ENCODE measurements at places on chromosomes 2 and 18.

GRCh38 chr2:3121601-3122000 lies 256.0 kb downstream of the EIPR1 start:
- no peak for DNase-seq

GRCh38 chr2:219569041-219569440 lies 2.3 kb downstream of the OBSL1 start:
- DNase-seq = no peak

DNA sequence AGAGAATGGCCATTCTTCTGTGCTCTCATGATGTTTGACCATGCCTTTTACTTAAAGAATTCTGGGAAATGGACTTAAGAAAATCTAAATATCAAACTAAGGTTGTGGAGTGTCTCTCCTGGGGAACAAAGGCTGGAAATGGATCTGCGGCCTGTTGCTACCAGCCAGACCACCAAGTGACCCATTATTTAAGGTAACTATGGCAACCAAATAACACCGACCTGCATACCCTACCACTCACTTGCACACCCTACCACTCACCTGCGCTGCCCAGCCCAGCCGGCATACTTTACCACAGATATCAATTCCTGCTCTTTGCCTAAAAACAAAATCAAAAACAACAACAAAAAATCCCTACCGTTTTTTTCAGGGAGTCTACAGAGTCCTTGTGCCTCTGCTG lies 203.2 kb downstream of the NBAS start:
- DNase-seq = no peak

- no peak for DNase-seq
Observed at GRCh38 chr2:148255929-148256328, 235.0 kb downstream of the MBD5 start.

DNA sequence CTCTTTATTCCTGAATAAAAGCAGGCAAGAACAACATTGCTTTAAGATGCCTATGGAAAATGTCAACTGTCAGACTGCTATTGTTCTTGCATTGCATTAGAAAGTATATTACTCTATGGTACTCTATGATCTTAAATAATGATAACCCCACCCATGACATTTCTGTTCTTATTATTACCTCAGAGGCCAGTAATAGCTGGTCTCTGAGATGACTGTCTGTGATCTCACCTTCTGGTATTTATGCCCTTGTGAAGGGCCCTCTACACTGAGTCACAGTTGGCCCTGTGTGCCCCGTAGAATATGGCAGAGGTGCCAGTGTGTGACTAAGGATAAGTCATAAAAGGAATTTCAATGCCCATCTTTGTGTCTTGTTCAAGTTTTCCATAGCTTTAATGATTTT lies 61.0 kb downstream of the SPP2 start:
- no peak for DNase-seq

GRCh38 chr2:224178056-224178455 lies 139.0 kb upstream of the SERPINE2 start:
- no peak for DNase-seq

DNA sequence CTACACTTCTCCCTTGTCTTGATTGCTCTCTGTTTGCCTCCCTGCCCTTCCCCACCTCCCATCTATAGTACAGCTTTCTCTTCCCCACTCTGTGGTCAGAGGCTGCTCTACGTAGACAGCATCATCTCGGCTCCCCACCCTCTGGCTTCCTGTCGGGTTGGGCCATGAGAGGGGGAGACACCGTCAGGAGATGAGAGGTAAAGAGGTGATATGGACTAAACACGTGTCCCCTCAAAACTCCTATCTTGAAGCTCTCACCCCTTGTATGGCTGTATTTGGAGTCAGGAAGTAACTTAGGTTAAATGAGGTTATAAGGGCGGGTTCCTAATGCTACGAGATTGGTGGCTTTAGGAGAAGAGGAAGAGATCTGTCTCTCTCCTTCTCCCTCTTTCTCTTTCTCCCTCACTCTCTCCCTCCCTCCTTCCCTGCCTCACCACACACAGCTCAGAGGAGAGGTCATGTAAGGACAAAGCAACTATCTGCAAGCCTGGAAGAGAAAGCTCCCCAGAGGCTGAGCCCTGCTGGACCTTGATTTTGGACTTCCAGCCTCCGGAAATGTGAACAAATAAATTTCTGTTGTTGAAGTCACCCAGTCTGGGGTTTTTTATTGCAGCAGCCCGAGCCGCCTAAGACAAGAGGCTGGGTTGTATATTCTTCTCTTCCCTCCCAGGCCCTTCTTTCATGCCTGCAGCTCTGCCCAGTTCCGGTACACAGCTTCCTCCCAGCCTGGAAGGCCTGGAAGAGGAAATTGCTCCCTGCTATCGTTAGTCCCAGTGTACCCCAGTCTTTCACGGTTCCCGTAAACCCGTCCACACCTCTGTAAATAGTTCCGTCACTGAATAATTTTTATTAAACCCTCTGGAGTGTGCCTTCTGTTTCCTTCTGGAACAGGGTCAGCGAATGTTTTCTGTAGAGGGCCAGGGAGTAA lies 138.0 kb downstream of the AKAIN1 start:
- peak; percentile 33 for DNase-seq

GRCh38 chr2:2743164-2743571 lies 412.1 kb upstream of the MYT1L start:
- no peak for DNase-seq

- no peak for DNase-seq
Observed at GRCh38 chr2:11932048-11932512, 185.6 kb downstream of the LPIN1 start.

GRCh38 chr2:67671464-67672450 lies 274.6 kb downstream of the ETAA1 start:
- no peak for DNase-seq

DNA sequence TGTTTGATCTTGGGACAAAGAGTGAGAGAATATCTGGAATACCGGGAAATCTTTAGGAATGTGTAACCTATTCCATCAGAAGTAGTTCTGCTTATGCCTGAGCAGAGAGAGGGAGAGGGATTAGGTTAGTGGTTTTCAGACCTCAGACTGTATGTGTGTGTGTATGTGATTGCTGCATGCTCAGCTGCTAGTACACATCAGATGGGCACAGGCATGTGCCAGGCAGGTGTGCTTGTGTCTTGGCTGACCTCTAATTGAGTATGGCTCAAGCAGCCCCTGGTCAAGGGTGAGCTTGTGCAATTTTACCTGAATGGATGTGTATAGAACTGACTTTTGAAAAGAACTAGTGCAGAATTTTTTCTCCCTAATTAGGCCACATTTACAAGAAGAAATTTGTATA lies 91.2 kb downstream of the INSIG2 start:
- no peak for DNase-seq

DNA sequence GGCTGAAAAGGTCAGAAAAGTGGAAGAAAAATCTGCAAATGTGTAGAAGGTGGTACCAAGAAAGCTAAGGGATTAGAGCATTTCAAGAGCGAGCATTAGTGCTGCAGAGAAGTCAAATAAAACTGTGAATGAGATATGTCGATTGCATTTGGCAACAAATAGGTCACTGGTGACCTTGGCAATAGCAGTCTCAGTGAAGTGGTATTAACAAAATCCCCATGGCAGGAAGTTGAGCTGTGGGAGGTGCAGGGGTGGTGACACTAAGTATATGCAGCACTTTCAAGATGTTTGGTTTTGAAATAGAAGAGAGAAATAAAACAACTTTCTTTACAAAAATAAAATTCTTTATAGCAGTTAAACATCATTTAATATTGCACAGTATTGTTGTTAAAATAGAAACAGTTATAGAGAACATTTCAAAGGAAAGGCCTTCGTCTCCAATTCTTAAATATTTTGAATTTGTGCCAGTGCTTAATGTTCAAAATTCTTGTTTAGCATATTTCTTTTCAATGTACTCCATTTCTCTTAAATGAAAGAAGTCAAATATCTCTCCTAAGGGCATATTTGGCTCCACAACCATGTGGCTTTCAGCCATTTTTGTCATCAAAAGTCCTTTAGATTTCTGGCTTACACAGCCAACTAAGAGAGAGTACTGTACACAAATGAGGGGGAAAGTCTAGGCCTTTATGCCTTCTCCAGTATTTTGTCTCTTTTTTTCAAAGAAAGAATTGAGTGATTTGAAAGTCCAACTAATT lies 443.0 kb upstream of the MMADHC start:
- DNase-seq = no peak

DNA sequence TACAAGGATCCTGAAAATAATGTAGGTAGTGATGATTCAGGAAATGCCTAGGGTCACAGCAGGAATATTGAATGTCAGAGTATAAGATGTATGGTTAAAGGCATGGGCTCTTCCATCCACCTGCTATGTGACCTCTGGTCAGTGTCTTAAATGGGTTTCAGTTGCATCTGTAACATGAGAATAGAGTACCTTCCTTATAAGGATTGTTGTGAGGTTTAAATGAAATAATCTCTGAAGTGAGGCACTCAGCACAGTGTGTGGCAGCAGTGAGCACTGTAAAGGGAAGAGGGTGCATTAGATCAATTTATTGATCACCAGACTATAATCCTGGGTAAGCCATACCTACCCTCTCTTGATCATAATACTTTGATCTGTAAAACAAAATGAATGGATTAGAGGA lies 319.1 kb downstream of the SLC4A3 start:
- no peak for DNase-seq

- no peak for DNase-seq
Observed at GRCh38 chr18:52610451-52611115, 270.6 kb downstream of the DCC start.

- DNase-seq = no peak
Observed at GRCh38 chr2:233473878-233474277, 92.7 kb downstream of the USP40 start.

DNA sequence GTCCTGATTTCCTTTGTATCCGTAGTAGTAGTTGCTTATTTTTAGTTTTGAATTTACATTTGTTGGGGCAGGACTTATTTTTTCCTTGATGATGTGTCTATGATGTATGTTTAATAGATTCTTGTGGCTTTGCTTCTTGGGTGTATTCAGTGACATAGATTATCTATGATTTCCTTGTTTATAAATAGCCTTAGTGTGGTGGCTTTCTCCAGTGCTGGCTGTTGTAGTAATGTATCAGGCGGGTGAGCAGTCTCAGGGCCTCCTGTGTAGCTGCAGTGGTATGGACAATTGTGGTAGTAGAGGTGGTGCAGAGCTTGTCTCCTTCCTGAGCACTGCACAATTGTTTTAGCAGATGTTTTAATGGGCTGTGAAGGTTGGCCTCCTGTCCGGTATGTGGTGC lies 60.5 kb downstream of the SMCHD1 start:
- DNase-seq = no peak

DNA sequence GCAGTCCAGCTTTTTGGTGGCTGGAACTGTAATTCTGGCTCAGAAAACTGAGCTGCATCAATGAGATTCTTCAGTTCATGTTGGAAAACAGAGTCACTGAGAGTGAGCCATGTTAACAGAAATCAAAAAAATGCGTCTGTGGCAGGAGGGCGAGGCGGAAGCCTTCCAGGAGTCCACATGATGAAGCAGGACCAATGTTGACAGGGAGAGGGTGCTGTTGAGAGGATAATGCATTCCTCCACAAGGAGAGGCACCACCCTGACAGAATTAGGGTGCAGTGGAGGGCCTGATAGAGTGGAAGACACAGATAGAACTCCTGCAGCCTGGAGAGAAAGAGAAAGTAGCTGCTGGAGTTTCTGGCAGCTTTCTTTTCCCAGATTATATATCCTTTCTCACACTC lies 111.5 kb downstream of the MGAT5 start:
- no peak for DNase-seq

DNA sequence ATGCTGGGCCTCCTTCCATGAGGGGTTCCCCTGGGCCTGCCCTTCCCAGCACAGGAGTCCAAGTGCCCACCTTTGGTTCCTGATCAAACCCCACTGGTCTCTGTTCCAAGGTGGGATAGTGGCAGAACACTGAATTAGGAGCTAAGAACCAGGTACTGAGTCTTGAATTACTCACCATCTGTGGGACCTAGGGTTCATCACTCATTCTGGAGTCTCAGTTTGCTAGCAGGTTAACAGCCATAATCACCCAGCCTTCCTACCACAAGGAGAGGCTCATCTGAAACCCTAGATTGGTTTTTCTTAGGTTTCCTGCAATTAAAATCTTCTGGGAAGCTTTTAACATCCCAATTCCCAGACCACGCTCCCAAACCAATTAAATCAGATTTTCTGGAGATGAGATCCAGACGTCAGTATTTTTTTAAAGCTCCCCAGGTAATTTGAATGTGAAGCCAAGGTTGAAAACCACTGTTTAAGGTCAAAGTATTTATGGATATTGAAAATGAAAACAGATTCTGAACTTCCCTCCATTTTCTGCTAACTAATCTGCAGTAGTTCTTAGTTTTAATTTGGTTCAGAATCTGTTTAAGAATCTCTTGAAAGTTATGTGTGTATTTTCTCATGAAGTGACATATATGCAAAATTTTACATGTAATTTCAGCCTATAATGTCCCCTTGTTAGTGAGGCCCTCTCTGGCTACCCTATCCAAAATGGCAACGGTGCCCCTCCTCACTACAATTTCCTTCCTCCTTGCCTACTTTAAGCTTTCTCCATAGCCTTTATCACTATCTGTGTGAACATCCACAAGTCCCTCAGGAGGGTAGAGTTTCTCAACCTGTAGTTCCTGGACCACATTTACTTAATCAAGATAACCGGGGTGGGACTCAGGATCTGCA lies 166.5 kb upstream of the CXCR4 start:
- no peak for DNase-seq

- no peak for DNase-seq
Observed at GRCh38 chr2:3195641-3196476, 181.8 kb downstream of the EIPR1 start.

GRCh38 chr2:235928751-235929370 lies 239.3 kb downstream of the GBX2 start:
- DNase-seq = no peak

DNA sequence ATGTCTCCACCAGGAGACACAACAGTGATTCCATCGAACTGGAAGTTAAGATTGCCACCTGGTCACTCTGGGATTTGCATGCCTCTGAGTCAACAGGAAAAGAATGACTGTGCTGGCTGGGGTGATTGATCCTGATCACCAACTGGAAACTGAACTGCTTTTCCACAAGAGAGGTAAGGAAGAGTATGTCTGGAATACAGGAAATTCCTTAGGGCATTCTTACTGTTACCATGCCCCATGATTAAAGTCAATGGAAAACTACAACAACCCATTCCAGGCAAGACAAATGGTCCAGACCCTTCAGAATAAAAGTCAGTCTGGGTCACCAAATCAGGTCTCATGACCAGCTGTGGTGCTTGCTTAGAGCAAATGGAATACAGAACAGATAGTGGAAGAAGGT lies 12.0 kb upstream of the DDX1 start:
- DNase-seq = no peak

GRCh38 chr2:100819370-100820272 lies at the start of gene NPAS2:
NPAS2 (plus strand) TSS chr2:100820139; CDS start chr2:100904755, 84,616 bp downstream.
- DNase-seq = no peak

GRCh38 chr18:904218-905090 lies at the start of gene ADCYAP1:
ADCYAP1 (plus strand) TSS chr18:904871; CDS start chr18:905387, 516 bp downstream.
- no peak for DNase-seq

DNA sequence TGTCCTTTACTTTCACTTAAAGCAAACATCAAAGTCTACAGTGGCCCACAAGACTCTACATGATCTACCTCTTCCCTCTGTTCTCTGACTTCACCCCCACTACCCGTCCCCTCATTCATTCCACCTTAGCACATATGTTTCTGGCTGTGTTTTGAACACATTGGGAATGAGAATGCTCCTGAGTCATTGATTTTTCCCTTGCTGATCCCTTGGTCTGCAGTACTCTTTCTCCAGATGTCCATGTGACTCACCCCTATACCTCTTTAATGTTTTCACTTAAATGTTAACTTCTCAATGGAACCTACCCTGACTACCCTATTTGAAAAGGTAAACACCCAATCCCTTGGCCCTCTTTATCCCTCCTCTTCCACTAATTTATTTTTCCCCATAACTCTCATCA lies 30.7 kb upstream of the FRZB start:
- no peak for DNase-seq

All from CD4-positive, alpha-beta T cell treated with Interleukin-4 for 4 hours (primary cell).